ENCODE measurements at places on chromosomes 5 and 9. TPM values are rescaled to one million over a fixed set of nuclear protein-coding genes. Genes with fewer than 3 reads are reported as not detected.

DENND1A gene
- total RNA-seq = 11.0 TPM

NEK6 gene
- 76.3 TPM for total RNA-seq

MRRF gene
- 66.2 TPM for total RNA-seq

PDLIM4 gene
- 0.79 TPM for total RNA-seq

CDKN2B gene
- not detected for total RNA-seq

NMUR2 gene
- 0.13 TPM for total RNA-seq

ZNF883 gene
- total RNA-seq = 0.94 TPM

FGF1 gene
- 0.35 TPM for total RNA-seq

SPINK13 gene
- total RNA-seq = not detected
